Hepatocyte (in vitro differentiated cells): ENCODE measurements at places on chromosomes 5 and 9.

DNA sequence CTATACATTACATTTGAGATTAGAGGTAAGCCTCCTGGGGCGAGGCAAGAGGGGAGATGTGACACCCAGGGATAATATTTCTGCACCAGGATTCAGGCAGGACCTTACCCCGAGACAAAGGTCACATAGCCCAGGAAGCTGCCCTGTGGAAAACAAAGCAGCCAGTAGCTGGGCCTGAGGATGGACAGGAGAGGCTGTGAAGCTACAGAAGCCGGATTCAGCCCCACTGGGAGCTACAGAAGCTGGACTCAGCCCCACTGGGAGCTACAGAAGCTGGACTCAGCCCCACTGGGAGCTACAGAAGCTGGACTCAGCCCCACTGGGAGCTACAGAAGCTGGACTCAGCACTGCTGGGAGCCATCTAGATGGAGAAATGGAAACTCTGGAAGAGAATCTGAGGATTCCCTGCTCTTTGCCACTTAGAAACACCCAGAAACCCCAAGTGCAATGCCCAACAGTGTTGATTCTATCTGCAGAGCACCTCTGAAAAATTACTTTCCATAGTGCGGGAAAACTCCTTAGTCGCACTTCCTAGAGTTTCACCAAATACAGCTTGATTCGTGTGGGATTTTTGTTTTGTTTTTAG lies 46.5 kb upstream of the ZFR start:
- no peak for DNase-seq

- DNase-seq, result no peak
These were observed 1.0 kb downstream of the ANKH start for GRCh38 chr5:14870337-14871213.

GRCh38 chr5:73088026-73088425 lies 32.3 kb upstream of the TMEM171 start:
- no peak for DNase-seq

DNA sequence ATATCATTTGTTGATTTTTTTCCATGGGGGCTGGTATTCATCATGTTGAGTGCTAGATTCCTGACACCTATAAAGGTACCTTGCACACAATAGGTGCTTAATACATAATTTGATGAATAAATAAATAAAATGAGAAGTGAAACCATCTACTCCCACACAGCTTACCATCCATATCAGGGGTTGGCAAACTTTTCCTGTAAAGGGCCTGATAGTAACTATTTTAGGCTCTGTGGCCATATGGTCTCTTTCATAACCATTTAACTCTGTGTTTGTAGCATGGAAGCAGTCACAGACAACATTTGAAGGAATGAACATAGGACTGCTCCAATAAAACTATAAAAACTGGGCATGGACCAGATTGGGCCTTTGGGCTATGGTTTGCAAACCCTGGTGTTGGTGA lies 100.3 kb downstream of the GCNT1 start:
- no peak for DNase-seq
